IPS-NIHi11 (cell line): ENCODE measurements at places on chromosomes 2 and 18.

- DNase-seq = no peak
Measured at GRCh38 chr18:35387152-35387571, 10.0 kb upstream of the ZNF396 start.

GRCh38 chr2:23591111-23591510 lies 206.1 kb downstream of the KLHL29 start:
- no peak for DNase-seq

- no peak for DNase-seq
Measured at GRCh38 chr2:161243905-161244304, 64.3 kb upstream of the PSMD14 start.

GRCh38 chr2:201415149-201415548 lies 36.1 kb downstream of the TRAK2 start:
- no peak for DNase-seq
